Foreskin keratinocyte (primary cell): ENCODE measurements at places on chromosomes 2 and 18. TPM values are rescaled to one million over a fixed set of nuclear protein-coding genes. Genes with fewer than 3 reads are reported as not detected.
A peak's percentile ranks its signal among the peaks of the same experiment; 100 is the strongest.

DNA sequence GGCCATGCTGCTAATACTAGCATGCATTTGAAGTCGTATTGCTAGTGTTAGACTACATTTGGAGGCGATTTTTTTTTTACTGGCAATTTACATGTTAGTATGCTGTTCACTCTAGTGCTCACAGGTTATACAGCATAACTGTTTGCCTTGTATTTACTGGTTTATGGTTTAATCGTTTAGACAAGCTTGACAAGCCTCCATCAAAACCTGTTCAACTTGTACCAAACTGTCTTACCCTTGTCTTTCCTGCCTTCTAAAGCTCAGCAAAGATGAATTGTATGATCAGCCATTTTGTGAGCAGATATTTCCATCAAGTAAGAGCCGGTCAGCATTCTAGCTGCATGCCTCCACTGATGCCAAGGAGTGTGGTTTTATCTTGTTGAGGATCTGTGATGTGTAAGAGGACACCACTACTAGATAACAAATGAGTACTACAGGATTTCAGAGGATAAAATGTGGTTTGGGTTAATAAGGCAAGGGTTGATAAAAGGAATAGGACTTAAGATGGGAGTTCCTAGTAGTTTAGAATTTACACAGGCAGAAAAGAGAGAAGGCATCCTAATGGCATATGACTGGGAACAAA lies 68.4 kb upstream of the ITM2C start:
- peak; percentile 49 for DNase-seq

GRCh38 chr2:151027151-151027550 lies 234.5 kb downstream of the RBM43 start:
- DNase-seq: no peak

DNA sequence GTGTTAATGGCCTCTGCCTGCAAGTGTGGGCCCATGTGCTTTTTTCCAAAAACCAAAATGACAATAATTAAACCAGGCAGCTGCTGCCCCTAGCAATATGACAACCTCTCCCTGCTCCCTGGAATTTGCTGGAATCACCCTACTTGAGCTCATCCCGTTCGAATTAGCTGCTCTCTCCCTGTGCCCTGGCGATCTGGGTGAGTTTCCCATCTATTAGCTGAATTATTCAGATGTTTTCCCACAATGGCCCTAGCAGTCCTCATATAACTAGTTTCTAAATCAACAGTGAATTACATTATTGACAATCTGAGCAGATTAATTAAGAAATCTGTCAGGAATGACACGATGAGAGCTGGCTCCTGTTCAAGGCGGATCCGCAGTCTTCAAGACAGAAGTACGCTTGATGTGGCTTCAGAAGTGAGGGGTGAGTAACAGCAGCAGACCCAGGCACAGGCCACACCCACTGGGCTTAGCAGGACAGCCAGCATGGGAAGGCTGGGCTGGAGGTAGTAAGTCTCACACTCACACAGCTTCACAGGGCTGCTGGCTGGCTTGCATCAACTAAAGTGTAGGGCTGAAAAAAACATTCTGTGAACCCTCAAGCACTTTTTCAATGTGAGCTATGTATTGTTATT lies 366.2 kb upstream of the ID2 start:
- DNase-seq: no peak

- peak; percentile 23 for DNase-seq
Observed at GRCh38 chr2:219155054-219155644, 5.5 kb downstream of the NHEJ1 start.

DNA sequence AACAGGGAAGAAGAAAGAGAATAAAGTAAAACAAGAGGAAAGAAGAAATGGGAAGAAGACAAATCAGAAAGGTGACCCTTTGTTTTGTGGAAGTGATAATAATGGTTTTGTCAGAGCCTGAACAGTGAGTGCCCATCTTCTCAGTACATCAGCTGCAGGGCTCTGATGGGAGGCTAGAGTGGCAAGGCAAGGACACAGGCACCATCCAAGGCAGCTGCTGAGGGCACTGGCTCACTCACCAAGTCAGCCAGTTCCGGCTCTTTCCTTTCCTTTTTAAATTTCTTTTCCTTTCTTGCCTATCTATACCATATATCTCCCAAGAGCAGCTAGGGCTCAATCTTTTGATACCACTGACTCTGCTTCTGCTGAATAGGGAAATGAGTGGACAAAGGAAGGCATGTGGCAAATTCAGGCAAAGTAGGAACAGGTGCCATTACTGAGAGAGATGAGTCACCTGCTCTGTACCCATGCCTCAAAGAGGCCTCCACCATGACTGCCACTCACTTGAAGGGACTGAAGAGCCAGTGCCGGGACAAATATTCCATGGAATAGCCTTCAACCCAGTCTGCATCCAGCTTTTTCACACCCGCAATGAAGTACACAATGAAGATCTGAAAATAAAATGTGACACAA lies 6.2 kb downstream of the GGCX start:
- DNase-seq: no peak

GRCh38 chr2:218883491-218884490 lies 3.1 kb downstream of the WNT10A start:
- DNase-seq: peak; percentile 50

DNA sequence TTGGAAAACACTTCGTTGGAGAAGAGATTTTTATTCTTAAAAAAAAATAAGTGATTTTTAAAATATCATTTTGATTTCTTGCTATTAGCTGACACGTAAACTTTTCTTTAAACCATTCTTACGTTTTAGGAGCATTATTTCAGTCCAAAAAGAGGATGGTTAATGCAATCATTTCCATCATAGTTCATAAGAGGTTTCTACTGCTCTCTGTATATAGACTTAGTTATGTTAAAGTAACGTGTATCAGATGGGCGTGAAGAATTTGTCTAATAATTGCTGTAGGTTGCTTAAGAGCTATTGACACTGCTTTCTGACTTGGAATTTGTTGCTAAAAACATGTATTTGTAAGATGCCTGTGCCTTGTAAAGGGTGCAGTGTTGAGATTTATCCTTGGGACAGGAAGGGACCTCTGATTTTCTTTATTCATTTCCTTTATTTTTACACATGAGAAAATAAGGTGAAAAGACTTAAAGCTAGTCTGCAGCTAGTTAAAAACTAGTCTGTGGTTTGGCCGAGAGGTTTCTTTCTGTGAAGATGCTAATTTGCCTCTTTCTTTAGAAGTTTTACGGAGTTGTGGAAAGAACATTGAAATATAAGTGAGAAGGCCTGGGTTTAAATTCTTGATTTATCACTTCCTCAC lies 2.9 kb downstream of the ANKRD12 start:
- no peak for DNase-seq

- DNase-seq: no peak
Observed at GRCh38 chr18:45376193-45376592, 239.1 kb upstream of the SLC14A2 start.

GRCh38 chr2:42843131-42843530 lies 50.7 kb upstream of the HAAO start:
- no peak for DNase-seq

DNA sequence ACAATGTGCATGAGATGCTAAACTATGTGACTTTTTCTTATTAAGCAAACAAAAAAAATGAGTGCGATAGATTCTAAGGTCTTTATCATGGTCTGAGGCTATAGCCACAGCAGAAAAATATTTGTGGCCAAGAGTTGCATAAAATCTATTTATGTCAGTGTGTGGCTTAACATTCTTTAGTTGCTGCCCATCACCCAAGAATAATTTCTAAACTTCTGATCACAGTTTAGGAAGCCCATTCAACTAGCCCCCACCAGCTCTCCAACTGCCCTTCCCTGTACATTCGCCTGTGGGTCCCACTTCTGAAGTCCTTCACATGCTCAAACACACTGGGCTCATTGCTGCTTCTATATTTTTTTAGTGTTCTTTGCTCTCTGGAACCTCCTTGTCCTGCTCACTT lies 107.1 kb downstream of the CTNNA2 start:
- no peak for DNase-seq

GRCh38 chr2:207289295-207290018 lies 123.7 kb upstream of the KLF7 start:
- peak; percentile 53 for DNase-seq

GRCh38 chr18:31835528-31836133 lies 75.0 kb upstream of the SLC25A52 start:
- no peak for DNase-seq

GRCh38 chr2:14516844-14517243 lies 115.7 kb upstream of the LRATD1 start:
- DNase-seq: peak; percentile 96

DNA sequence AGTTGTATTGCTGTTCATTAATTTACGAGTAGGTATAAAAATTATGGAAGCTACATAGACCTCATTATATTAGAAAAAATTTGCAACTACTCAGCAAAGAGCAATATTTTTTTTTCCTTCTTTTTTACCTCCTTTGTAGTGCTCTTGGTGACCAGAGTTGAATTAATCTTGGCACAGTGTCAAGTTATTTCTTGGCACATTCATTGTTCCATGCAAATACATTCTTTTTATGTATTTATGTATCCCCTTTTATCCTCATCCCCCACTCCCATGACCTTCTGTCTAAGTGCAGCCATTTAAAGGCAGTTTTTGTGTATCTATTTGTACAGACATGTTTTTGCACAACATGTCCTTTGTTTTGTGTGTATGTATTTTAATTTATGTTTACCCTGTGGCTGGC lies 224.5 kb downstream of the CCDC102B start:
- no peak for DNase-seq

DNA sequence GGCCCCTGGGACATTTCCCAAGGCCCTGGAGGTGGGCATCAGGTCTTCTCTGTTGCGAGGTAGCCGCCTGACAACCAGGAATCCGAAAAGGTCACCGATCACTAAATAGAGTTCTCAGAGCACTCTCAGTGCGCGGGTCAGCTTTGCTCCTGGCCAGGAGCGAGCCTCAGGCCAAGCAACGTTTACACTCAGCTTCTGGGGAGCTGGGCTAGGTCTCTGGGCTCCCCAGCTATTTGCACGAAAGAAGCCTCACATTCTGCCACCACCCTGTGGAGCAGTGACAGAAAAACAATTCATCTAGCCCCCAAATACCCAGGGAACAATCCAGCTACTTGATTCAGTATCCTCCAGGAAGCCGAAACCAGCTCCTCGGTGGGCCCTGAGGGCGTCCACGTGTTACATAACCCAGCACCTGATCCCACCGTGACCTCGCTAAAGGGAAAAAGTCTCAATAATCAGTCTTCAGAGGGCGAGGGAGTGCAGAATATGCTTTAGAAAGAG lies 3.3 kb downstream of the SH3BP4 start:
- no peak for DNase-seq

- no peak for DNase-seq
Observed at GRCh38 chr2:103179798-103180197, 418.0 kb downstream of the TMEM182 start.

GRCh38 chr2:122203523-122203922 lies 448.1 kb downstream of the TSN start:
- no peak for DNase-seq

The ABCB11 gene
- total RNA-seq: not detected in 2 replicates

The TGFA gene
- total RNA-seq: 87.7 and 92.6 TPM in 2 replicates

The PLEKHB2 gene
- total RNA-seq: 60.1 and 65.6 TPM in 2 replicates

The RIT2 gene
- total RNA-seq: not detected in 2 replicates

The SLC16A14 gene
- total RNA-seq: 0.81 and 0.92 TPM in 2 replicates

The UPP2 gene
- total RNA-seq: not detected in 2 replicates

The CIB4 gene
- total RNA-seq: not detected in 2 replicates

The MDH1 gene
- total RNA-seq: 235 and 257 TPM in 2 replicates

The RAB17 gene
- 0.75 and 1.8 TPM in 2 replicates for total RNA-seq

The SLC20A1 gene
- 177 and 209 TPM in 2 replicates for total RNA-seq

The SERPINB13 gene
- 5.9 and 6.0 TPM in 2 replicates for total RNA-seq
